Adipose tissue (tissue), 3 donors: ENCODE measurements at places on chromosomes 4 and X. TPM values are rescaled to one million over a fixed set of nuclear protein-coding genes. Genes with fewer than 3 reads are reported as not detected.

The UBA1 gene
- polyA plus RNA-seq, result 80.0 TPM

The ALG13 gene
- 35.8 TPM for polyA plus RNA-seq

The GDPD2 gene
- polyA plus RNA-seq, result not detected

The VCX3B gene
- not detected for polyA plus RNA-seq

The MAP7D2 gene
- 1.2 TPM for polyA plus RNA-seq

The CXCL1 gene
- 6.7 TPM for polyA plus RNA-seq

The ZNF185 gene
- polyA plus RNA-seq, result 2.3 TPM

The GPR34 gene
- 12.7 TPM for polyA plus RNA-seq
